ENCODE measurements at places on chromosomes 4 and X.

DNA sequence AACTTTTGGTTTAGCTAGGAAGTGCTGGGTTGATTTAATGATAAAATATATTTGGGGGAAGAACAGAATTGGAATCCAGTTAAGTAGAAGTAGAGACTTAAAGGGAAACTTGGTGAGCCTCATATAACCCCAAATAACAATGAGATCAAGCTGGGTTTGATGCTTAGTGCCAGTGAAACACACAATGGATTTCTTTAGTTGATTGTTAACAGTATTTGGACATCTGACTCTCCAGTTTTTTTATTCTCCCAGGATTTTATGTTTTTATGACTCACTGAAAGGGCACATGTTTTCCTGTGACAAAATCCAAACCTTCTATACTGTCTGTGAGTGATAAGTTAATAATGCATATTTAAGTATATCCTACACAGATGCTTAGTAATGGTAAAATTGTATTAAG, 2.7 kb upstream of the NEUROG2 start:
- no peak for DNase-seq

DNA sequence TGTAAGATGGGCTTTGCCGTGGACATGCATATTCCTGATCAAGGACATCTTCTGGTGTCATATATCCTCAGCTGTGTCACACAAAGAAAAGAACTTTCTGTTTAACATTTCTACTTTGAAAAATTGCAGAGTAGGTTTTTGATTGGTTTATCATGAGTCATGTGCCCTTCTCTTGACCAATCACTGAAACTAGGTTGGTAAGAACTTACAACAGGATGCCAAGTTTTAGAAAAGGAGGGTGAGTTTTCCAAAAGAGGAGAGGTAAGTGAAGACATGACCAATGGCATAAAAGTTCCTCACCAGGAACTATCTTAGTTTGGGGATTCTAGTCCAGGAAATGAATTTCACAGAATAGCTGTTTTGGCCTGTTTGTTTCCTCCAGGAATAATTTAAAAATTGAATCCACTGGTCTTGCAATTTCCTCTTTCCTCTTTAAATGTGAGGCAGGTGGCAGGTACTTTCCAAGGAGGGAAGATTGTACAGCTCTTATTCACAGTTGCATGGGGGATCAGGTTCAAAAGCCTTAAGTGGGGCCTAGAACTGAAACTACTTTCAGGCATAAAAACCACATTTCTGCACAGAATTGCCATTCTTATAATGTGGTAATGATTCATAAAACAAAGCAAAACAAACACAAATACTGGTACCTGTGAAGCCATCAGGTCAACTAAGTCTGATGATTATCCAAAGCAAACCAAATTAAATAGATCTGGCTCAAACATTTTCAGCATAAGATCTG, 1114.5 kb upstream of the LCORL start:
- no peak for DNase-seq

DNA sequence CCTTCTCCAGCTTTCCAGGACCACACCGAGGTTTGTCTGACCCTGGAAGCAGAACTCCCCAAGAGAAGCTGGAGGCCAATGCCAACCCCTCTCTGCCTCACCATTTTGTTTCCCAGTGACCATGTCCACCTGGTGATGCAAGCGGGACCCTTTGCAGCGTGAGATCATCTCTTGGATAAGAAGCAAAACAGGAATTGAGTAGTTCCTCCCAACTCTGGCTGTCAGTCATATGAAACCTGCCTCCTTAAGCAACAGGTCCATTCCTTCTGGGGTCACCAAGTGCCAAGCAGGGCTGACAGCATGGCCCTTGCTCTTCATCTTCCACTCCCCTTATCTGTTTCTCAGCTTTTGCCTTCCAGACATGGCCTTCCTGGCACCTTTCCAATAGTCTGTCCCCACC, 41.3 kb upstream of the MTM1 start:
- no peak for DNase-seq

DNA sequence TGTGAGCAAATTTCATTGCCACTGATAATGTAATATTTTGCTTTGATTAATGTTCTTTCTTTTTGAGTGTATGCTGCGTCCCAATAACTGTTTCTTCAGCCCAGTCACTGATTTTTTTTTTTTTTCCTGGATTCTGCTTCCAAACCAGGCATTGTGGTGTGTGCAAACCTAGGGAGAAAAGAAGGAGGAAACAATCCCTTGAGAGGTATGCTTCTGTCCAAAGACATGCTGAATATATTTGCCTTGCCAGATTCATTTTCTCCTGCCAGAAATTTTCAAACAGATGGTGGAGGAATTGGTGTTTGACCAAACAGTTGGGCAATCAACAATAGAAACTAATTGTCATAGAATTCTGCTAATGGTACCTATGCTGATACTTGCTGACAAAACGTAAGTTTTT, 753.6 kb downstream of the RPA4 start:
- no peak for DNase-seq

GRCh38 chrX:45778616-45779015, 577.9 kb upstream of the DIPK2B start:
- DNase-seq: no peak

GRCh38 chrX:23365541-23365940, 30.9 kb downstream of the PTCHD1 start:
- no peak for DNase-seq

DNA sequence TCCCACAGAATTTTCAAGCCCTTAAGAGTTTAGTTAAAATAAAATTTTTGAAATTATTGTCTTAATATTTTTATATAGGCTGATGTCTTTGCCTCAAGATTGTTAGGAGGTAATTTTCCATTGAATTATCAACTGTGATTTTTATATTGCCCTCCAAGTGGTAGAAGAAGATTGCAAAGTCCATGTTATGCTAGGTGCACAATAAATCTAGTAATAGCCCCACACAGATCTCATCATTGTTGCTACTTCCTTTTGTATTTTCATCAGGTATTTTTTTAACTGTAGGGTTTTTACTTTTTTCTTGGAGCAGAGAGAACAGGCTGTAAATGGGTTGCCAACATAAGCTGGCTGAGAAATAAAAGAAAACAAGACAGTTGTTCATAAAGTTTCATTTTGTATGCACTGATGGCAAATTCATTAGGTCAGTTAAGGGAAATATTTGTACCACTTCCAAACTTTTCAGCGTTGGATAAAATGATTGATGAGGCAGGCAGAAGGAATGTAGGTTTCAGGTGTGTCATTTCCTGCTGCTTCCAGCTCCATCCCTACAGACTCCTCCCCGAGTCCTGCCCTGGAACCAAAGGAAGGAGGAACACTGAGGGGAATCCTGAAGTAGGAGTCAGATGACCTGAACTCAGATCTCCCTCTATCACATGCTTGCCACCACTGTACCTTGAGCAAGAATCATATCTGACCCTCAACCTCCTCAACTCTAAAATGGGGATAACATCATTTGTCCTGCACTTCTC, 105.5 kb downstream of the PRRG1 start:
- no peak for DNase-seq

GRCh38 chr4:84582988-84583875, at the start of gene CDS1:
Gene CDS1 (plus strand): TSS chr4:84583127. CDS start chr4:84583402, 275 bp downstream.
- DNase-seq: no peak

GRCh38 chrX:128975745-128976144, 547.5 kb downstream of the SMARCA1 start:
- DNase-seq: no peak

DNA sequence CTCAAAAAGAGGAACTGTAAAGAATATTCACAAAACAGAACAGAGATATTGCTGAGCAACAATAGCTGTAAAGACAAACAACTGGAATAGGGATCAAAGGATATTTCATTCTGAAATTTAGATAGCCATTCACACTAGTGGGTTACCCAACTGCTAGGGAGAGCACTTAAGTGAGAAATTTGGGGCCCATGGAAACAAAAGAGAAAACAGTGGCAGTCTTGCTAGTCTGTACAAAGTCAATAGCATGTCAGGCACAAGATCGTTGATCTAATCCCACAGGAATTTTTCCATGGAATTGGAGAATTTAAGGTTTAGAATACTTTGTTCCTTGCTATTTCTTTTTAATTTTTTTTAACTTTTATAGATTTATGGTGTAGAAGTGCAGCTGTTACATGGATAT, 467.0 kb downstream of the PCDH18 start:
- no peak for DNase-seq

DNA sequence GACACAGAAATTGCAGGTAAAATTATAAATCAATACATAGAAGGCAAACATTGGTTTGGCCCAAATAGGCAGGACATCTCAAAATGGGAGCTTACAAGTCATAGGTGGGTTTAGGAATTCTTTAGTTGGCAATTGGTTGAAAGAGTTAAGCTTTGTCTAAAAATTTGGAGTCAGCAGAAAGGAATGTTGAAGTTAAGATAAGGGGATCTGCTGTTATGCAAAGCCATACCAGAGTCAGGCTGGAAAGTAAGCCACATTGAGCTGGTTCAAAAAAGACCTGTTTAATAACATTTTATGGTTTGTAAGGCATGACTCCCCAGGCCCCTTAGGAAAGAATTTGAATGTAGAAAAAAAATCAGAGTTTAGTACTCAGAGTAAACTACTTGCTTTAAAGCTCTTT, 92.6 kb downstream of the IL13RA2 start:
- no peak for DNase-seq

DNA sequence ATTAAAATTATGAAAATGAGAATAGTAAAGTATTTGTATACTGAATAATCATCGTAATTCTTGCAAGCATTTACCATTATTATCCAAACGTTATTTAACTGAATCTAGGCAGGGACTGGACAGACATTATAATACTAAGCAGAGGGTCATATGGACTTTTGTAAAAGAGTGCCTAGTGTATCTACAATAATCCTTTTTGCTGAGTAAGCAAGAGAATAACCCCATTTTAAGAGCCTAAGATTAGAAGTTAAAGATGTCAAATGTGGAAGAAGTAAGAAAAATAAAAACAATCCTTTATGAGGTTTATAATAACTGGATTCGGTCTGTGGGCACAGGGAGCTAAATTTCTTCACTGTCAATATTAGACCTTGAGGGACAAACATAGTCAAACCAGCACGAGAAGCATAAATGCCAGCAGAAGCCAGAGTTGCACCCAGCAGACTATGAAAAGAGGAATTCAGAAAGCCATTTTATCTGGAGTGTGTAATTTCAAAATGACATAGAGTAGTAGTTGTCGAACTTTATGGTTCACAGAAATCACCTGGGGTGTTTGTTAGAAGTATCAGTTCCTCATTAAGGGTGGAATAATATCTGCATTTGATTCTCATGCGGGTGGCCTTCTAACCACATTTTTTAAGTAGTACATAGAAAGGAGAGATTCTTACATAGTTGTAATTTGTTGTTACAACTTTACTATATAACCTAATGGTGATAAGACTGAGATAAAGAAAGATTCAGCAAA, 39.7 kb upstream of the DCLK2 start:
- no peak for DNase-seq

GRCh38 chr4:167443841-167444240, 209.5 kb upstream of the SPOCK3 start:
- no peak for DNase-seq

DNA sequence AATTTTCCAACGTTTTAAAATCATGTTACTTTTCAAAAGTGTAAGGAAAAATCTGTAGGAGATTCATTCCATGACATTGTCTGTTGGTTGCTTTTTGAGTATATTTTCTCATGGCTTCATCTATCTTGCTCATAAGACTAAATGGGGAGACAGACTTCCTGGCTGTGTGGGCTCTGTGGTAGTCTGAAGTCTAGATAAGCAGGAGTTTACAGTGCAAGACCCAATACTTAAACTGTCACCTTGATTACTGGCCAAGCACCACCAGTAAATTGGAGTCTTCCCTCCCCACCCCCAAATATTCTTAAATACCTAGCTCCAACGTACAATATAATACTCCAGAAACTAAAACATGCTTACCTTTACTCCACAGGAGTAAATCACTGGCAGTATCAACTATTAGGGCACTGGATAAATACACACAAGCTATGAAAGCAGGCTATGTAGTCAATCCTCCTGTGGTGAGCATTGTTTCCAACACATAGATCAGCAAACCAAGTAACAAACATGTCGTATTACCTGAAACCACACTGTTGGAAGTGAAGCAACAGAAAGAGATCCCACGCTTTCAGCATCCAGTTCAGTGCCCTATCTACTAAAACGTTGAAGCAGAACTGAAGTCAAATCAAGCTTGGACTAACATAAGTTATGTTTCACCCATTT, 6.2 kb downstream of the HNRNPD start:
- DNase-seq: no peak

- DNase-seq: no peak
Measured at GRCh38 chrX:123590842-123591486, 141.9 kb downstream of the THOC2 start.

GRCh38 chrX:47585273-47585672, 3.0 kb downstream of the TIMP1 start:
- DNase-seq: no peak

DNA sequence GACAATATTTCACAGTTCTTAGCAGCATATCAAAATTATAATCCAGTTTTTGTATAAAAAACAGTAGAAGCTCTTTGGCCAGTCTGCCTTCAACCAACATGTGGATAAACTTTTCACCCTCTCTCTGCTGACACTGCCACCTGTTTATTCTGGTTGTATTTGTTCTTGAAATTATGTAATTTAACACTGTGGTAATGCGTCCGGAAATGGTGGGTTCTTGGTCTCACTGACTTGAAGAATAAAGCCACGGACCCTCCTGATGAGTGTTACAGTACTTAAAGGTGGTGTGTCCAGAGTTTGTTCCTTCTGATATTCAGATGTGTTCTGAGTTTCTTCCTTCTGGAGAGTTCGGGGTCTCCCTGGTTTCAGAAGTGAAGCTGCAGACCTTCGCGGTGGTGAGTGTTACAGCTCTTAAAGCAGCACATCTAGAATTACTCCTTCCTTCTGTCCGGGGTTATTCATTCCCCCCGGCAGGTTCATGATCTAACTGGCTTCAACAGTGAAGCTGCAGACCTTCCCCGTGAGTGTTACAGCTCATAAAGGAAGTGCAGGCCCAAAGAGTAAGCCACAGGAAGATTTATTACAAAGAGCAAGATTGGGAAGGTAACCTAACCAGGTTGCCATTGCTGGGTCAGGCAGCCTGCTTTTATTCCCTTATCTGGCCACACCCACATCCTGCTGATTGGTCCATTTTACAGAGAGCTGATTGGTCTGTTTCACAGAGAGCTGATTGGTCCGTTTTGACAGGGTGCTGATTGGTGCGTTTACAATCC, 15.7 kb downstream of the FAM184B start:
- DNase-seq: no peak

DNA sequence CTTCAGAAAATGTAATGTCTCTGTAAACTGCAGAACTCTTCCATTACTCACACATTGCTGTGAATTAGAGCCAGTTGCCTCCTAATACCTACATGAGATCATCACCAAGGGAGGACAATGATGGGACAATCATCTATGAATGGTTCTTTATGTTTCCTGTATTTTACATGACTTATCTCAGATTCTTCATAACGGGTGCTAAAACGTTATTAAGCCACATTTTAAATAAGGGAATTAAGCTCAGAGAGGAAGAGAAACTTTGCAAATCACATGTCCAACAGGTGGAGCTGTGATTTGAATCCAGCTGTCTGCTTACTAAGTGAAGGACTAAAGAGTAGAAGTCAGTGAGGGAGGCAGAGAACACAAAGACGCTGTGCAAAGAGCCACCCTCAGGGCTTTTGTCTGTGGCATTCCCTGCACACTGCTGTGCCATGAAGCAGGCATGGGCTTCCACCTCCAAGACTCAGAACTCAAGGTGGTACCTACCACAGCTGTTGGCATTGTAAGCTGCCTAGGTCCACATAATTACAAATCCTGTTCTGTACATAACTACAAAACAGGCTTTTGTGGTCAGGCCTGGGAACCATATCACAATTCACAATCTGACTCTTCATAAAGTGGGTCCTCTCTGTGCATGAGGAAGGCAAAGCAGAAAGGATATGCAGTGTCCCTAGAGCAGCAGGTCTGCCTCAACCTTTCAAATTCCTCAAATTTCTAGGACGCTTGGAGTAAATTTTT, 12.8 kb downstream of the TBC1D9 start:
- no peak for DNase-seq
